Stimulated activated CD8-positive, alpha-beta memory T cell treated with anti-CD3 and anti-CD28 coated beads, Interleukin-4, amount 100 ng/mL, for 24 hours (primary cell): ENCODE measurements at places on chromosomes 7 and 10.

DNA sequence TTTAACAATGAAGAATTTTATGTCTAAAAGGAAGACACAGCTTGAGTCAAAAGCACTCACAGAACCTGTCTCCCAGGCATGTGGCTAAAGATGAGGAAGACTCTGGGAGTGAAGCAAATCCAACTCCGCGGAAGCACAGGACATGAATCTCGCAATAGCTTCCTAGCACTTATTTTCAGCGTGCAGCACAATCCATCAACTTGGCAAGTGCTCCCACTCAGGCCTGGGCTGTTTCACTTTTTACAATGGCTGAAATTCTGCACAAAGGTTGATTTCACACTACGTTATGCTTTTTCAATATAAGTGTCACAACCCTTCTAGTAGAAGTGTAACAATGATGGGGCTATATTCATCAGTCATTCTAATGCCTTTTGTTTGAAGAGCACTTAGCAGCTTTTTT is 180.2 kb downstream of the XPNPEP1 start:
- DNase-seq, result no peak

- no peak for DNase-seq
Observed at GRCh38 chr10:106500925-106501525, 663.5 kb downstream of the SORCS1 start.

GRCh38 chr10:86311190-86311589 is 55.4 kb downstream of the GRID1 start:
- no peak for DNase-seq

DNA sequence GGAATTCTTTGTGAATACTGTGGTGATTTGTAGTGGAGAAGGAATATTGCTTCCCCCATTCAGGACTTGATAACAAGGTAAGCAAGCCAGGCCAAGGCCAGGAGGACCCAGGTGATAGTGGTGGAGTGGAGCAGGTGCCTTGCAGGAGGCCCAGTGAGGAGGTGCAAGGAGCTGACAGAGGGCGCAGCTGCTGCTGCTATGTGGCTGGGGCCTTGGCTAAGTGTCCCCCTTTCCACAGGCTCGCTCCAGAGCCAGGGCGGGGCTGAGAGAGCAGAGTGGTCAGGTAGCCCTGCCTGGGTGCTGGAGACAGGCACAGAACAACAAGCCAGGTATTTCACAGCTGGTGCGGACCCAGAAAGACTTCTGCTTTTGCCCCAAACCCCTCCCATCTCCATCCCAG is 162.9 kb downstream of the EGFR start:
- DNase-seq, result no peak

GRCh38 chr10:74927701-74928100 is 101.3 kb downstream of the KAT6B start:
- DNase-seq, result no peak

- DNase-seq, result no peak
Observed at GRCh38 chr10:130422366-130423324, 286.5 kb downstream of the GLRX3 start.

DNA sequence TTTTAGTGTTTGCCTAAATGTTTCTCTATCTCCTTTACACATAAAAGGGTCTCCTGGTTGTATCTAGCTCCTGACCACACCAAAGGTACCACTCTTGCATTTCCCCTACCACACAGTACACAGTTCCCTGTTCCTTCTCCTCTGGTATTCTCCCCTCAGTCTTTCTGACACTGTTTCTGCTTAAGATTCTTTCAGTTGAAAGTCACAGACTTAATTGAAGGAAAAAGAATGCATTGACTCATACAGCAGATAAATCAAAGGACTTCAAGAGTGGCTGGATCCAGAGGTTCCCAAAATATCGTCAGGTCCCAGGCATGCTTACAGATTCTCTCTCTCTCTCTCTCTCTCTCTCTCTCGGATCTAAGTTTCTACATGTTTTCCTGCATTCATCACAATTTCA is 185.6 kb upstream of the LRGUK start:
- DNase-seq, result no peak

DNA sequence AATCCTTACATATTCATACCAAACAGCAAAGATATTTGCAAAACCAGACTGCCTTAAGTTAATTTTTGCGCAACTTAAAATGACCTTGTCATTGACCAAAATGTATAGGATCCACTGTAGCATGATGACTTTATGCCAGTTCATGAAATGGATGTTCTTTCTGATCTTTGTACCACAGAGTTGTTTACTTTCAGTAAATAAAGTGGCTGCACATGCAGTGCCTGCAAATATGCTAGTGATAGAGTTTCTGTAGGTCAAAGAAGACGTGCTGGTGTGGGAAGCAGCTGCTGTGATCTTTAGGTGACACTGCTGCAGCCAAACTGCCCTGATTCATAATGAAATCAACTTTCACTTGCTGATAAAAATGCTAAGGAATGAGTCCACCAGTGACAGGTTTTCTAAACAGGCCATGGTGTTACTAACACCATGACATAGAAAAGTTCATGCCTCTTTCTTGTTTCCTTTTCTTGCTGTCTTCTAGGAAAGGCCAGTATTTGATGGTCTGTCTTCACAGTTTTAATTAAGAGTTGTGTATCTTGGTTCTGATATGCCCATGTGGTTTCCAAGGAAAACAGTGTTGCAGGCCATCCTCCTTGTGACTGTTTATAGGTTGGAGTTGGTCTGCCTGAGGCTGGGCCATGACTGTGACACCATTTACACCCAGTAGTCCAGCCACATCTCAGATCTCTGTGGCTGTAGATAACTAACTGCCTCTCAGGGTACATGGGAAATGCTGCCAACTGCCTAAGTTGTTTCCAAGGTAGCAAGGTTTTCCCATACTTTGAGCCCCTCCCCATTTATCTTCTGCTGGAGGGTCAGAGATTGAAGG is 62.5 kb downstream of the INSYN2A start:
- no peak for DNase-seq

- DNase-seq, result no peak
Observed at GRCh38 chr10:101075775-101076174, 14.0 kb downstream of the KAZALD1 start.

- no peak for DNase-seq
Observed at GRCh38 chr10:75773231-75773780, 341.9 kb downstream of the LRMDA start.

DNA sequence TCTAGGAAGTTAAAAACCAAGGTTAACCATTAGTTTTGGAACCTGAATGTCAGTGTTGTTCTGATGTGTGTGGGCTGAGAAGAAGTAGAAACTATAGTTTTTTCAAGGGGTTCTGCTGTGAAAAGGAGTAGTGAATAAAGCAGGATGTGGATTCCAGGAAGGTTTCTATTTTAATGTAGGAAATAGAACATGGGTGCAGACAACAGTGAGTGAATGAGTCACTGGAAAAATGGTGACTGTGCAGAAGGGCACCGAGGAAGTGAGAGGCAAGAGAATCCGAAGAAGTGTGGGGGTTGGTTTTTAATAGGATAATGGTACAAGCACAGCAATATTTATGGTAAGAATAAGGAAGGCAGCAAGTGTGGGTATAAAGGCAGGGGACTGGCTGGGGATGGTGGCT is 120.4 kb downstream of the ARHGAP21 start:
- no peak for DNase-seq

DNA sequence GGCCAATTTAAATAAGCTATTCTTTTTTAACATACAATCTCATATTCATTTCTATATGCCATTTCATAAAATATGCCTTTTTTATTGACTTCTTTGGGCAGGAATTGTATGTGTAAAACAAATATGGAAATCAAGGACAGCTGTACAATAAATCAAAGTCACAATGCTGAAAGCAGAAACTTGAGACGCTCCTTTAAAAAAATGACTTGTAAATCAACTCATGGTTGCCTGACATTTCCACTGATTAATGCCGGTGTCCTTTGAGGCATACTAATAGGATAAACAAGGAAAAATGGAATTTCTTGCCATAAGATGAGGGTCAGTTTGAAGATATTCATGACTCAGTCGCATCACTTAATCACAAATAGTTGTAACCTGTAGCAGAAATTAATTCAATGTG is 247.4 kb upstream of the TEX47 start:
- DNase-seq, result no peak

- no peak for DNase-seq
Observed at GRCh38 chr7:29449569-29450260, 113.9 kb upstream of the PRR15 start.

DNA sequence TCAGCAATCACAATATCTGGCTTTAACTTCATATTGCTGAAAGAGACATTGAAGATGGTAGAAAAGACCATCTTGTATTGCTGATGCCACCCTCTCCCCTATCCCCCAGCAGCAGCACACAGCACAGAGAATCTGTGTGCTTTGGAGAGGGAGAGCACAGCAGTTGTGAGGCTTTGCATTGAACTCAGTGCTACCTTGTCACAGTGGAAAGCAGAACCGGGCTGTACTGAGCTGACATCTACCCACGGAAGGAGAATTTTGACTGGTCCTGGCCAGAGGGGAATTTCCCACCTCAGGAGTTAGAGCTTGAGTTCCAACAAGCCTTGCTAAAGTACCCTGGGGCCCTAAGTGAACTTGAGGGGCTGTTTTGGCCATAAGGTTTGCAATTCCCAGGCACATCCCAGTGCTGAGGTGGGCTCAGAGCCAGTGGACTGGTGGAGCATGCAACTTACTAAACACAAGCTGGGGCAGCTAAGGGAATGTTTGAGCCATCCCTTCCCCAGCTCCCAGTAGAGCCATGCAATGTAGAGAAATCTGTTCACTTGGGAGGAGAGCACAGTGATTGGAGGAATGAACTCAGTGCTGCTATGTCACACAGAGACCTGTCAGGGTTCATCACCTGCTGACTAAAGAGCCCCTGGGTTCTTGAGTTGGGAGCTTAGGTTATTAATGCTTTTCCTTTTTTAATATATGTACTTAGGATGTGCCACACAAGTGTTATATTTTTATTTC is 62.1 kb downstream of the OR13A1 start:
- no peak for DNase-seq

DNA sequence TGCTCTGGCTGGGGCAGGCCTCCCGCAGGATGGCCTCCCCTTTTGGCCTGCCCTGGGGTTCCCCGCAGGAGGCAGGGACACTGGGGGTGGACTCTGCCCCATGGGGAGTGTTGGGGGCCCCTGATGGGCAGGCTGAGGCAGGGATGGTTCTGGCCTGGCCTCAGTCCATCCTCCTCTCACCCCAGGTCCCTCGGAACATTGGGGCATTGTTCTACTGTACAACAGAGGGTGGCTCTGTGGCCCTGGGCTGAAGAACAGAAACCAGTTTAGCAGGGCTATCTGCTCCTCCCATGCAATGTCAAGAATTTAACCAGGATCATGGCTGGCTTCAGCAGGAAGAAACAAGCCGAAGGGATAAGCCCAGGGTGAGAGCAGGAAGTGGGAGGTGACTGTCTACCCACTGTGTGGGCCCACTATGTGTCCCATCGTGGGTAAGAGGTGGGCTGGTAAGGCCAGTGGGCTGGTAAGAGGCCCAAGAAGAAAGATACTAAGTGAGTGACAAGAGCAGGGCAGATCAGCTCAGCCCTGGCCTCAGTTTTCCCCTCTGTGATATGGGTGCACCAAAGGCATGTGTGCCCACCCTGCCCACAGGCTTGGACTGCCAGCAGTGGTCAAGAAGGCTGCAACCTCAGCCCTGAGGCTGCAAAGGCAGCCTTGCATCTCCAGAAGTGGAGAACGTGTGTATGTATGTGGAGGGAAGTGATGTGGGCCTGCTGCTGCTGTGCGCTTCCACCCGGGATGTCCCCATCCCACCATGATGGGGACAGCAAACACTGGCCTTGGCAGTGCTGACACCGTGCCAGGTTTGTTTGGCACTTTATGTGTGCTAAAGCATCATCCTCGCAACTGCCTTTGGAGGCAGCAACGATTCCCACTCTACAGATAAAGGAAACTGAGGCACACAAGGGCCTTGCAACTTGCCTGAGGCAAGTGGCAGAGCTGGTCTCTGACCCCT is 138.9 kb downstream of the SH3PXD2A start:
- no peak for DNase-seq

DNA sequence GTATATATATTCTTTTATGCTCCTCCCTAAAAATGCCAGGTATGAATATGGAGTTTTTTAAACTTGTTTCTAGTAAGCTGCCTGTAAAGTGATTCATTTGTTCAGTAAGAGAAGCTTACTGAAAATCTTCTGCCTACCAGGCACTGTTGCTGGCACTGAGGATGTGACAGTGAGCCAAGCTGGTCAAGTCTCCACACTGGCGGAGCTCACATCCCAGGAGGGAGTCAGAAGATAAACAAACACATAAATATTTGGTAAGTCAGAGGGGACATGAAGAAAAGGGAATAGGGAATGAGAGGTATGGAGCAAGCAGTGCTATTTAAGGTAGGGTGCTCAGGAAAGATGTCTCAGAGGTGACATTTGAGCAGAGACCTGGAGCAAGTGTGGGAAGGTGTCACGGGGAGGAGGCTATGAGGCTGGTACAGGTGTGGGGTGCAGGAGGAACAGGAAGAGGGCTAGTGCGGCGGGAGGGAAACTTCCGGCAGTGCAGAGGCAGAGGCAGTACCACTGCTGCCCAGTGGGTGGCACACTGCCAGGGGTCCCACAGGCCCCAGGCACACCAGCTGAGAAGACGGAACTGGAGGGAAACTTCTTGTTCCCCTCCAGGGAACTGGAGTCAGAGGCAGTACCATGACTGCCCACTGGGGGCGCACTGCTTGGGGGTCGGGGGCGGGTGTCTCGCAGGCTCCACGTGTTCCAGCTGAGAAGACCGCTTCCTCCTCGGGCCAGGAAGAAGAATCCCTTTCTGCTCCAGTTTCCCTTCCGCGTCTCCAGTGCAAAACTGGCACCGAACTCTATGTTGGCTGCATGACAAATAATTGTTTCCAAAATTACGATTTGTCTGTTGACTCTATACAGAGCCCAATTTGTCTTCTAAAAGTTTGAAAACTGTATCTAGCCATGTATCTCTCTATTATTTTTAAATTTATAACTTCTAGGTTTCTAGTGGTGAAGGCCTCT is 161.0 kb downstream of the TEX36 start:
- peak; percentile 0 for DNase-seq

GRCh38 chr10:14356921-14357320 is 26.2 kb upstream of the FRMD4A start:
- no peak for DNase-seq

DNA sequence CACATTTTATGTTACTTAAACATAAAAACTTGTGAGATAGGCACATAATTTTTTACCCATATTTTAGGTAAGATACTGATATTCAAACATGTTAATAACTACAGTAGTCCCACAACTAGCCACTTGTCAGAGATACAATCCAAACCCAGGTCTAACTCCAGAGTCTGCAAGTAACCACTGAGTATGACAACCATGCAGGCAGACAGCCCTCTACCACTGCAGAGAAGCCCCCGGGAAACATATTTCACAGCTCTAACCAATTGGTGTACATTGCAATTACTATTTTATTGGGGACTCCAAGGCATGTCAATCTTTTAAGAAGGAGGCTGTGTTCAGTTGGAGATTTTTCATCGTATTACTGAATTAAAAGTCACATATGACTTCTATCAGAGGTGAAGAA is 107.2 kb upstream of the FAM133B start:
- DNase-seq, result no peak

- no peak for DNase-seq
Observed at GRCh38 chr7:76236224-76236623, 34.5 kb downstream of the SRRM3 start.

GRCh38 chr10:8596929-8597472 is 542.5 kb downstream of the GATA3 start:
- DNase-seq, result no peak

GRCh38 chr7:2499719-2500430 is 19.7 kb upstream of the LFNG start:
- no peak for DNase-seq

GRCh38 chr7:140035400-140036223 is 27.1 kb downstream of the PARP12 start:
- no peak for DNase-seq

GRCh38 chr7:73668103-73668885 is 663 bp downstream of the VPS37D start:
- no peak for DNase-seq

- no peak for DNase-seq
Observed at GRCh38 chr10:76444034-76444800, 1012.8 kb downstream of the LRMDA start.

GRCh38 chr10:121516093-121516865 is 82.0 kb downstream of the FGFR2 start:
- no peak for DNase-seq
